ENCODE measurements at places on chromosomes 5 and 9.

DNA sequence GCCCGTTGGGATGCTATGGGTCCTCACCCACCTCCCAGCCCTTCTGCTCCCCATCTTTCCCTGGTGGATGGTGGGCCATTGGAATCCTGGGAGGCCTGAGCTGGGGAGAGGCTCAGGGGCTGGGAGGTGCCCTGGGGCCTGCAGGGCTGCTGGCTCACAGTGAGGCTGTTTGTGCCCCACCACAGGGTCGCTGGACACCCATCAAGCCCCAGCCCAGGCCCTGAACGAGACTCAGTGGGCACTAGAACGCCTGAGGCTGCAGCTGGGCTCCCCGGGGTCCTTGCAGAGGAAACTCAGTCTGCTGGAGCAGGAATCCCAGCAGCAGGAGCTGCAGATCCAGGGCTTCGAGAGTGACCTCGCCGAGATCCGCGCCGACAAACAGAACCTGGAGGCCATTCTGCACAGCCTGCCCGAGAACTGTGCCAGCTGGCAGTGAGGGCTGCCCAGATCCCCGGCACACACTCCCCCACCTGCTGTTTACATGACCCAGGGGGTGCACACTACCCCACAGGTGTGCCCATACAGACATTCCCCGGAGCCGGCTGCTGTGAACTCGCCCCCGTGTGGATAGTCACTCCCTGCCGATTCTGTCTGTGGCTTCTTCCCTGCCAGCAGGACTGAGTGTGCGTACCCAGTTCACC is 4.9 kb upstream of the AIF1L start:
- no peak for DNase-seq

DNA sequence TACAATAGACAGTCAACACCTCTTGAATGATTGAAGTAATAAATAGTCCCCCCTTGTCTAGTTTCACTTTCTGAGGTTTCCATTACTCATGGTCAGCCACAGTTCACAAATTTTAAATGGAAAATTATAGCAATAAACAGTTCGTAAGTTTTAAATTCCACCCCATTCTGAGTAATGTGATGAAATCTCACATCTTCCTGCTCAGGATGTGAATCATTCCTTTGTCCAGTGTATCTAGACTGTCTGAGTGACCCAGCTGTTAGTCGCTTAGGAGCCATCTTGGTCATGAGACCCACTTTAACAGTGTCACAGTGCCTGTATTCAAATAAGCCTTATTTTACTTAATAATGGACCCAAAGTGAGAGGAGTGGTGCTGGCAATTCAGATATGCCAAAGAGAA is 311.6 kb upstream of the PRR16 start:
- no peak for DNase-seq

GRCh38 chr5:156971848-156972525 is 9.0 kb upstream of the TIMD4 start:
- DNase-seq = no peak

DNA sequence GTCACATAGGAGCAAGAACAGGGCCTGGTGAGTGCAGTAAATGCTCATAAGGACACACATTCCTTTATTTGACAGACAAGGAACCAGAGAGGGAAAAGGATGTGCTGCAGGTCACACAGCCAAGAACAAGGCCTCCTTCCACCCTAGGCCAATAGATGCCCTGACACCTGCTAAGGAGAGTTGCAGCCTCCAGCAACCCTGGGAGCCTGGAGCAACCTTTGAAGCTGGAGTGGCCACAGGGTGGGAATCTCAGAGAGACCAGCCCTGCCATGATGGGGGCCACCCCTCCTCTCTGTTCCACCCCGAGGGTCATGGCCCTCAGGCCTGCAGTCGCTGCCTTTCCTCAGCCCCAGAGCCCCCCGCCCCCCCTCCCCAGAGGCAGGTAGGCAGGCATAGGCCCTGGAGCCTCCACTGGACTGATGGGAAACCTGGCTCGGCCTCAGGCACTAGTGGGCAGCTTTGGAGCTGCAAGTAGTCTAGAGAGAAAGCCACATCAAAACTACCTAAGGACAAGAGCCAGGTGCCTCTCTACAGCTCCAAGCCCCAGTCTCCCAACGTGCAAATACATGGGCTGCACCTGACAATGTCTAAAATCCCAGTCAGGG is 116.1 kb upstream of the SPOCK1 start:
- DNase-seq = no peak

GRCh38 chr9:127079446-127080140 is 42.8 kb downstream of the ANGPTL2 start:
- no peak for DNase-seq

GRCh38 chr5:172509405-172509781 is 55.1 kb upstream of the SH3PXD2B start:
- DNase-seq = no peak

GRCh38 chr5:79111387-79111959 is at the start of gene BHMT:
BHMT (plus strand) TSS chr5:79111809; CDS start chr5:79111886, 77 bp downstream.
- DNase-seq = no peak

- DNase-seq = no peak
These were observed 182.7 kb downstream of the GNAQ start for GRCh38 chr9:77848897-77849296.

DNA sequence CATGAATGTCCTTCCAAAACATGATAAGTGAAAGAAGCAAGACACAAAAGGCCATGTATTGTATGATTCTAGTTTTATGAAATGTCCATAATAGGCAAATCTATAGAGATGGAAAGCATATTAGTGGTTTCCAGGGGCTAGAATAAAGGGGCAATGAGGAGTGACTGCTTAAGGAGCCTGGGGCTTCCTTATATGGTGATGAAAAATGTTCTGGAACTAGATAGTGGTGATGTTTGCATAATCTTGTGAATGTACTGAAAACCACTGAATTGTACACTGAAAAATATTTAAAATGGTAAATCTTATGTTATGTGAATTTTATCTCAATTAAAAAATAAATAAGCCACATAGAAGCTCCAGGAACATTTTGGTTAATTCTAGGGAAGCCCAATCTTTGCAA is 144.4 kb upstream of the ANKRD55 start:
- DNase-seq = no peak

DNA sequence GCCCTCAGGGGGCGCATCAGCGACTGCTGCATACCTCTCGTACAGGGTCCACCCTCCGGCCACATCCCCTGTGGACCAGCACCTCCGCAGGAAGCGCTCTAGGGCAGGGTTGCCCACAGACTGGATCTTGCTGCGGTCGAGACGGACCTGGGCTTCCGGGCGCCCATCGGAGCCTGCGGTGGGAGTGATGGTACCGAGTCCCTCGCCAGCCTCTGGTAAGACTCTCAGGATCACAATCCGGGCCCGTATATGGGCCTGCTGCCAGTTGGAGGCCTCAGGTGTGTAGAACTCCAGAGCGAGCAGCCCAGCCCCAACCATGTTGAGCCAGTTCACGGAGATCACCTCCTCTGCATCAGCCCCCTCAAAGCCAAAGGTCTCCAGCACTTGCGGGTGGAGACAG is 323.0 kb downstream of the ANXA1 start:
- no peak for DNase-seq

GRCh38 chr9:136141682-136142413 is 23.2 kb upstream of the TMEM250 start:
- DNase-seq = no peak

Measured in GM12878 (cell line).